Fibroblast of skin of abdomen (primary cell): ENCODE measurements at places on chromosomes 2 and 18.
A peak's percentile ranks its signal among the peaks of the same experiment; 100 is the strongest.

GRCh38 chr18:24138409-24138788 is 463 bp upstream of the CABYR start:
- DNase-seq = no peak

DNA sequence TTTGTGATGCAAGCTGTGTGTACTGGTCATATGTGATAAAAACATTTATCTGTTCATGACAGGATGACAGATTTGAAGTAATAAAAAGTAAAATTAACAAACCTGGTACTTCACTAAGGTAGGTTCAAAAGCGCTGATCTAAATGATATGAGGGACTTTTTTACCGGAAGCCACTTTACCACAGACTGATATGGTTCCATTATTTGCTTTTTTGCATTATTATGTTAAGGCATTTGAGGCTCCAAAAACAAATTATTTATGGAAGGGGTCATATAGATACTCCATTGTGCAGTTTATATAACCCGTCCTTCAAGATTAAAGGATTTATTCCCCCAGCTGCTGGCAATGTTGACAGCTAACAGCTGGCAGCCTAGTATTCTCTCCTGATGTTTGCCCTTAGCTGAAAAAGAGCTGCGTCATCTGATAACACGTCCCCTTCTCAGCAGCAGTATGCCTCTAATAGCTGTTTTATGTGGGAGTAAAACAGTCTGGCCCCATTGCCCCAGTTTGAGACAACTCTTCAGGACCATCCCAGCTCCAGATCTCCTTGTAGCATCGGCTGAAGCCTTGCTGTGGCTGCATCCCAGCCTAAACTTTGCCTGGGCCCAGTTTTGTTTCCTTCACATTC is 84.8 kb upstream of the XIRP2 start:
- no peak for DNase-seq

DNA sequence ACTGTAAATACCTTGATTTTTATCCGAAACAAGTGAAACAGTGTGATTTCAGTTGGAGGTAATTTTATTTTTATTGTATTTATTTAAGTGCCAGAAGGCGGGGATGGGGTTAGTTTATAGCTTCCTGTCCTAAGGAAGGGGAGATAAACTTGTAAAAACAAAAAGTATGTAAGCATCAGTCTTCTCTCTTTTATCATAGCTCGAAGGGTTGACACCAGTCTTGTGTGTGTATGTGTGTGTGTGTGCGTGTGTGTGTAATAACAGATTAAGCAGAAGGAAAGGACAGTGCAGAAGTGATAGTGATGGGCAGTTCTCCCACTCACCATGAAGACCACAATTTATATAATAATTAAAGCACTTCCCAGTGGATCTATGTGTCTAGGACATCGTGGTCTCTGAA is 793.3 kb downstream of the PLCL1 start:
- no peak for DNase-seq

- DNase-seq = peak; percentile 28
Observed at GRCh38 chr18:32919799-32920198, 147.0 kb upstream of the KLHL14 start.

DNA sequence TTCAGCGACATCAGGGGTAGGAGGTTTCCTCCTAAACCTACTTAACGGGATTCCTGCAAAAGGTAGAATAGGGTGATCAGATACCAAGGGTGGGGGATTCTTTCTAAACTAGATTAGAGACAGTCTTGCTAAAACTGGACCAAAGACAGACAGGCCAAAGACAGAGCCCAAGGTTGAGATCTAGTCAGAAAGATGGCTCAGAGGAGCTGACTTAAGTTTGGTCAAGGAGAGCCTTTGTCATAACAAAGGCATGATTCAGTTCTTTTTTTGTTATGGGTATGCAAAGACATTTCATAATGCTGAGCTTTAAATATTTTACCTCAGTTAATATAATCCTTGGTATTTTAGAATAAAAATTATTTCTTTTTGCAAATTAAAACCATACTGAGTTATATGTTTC is 17.8 kb upstream of the GPR75 start:
- DNase-seq = peak; percentile 16

- no peak for DNase-seq
Observed at GRCh38 chr2:238509903-238510302, 83.2 kb downstream of the ASB1 start.

DNA sequence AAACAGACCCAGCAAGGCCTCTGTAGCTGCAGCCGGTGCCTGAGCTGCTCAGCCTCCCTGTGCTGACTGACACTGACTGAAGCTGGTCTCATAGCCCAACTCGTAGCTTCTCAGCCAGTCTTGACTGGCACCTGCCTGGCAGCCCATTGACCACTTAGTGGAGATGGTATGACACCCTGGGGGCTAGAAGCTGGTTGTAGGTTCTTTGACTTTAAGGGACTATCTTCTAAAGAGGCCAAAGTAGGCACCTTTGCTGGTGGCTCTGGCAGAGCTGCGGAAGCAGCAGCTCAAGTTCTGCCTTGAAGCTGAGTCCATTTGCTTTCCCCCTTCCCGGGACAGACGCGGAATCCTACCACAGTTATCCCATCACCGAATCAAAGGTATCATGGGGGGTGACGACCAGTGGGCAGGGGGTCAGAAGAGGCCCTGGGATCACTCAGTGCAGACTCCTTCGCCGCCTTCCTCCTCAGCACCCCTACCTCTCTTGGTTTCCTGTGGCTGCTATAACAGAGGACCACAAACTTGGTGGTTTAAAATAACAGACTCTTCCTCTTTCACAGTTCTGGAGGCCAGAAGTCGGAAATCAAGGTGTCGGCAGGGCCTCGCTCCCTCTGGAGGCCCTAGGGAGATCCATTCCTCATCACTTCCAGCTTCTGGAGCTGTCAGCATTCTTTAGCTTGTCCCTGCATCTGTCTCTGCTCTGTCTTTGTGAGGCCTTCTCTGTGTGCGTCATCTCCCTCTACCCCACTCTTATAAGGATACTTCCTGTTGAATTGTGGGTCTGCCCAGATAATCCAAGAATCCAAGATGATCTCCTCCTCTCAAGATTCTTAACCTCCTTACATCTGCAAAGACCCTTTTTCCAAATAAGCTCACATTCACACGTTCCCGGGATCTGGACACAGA is 13.7 kb upstream of the FOSL2 start:
- DNase-seq = peak; percentile 40

- DNase-seq = no peak
Observed at GRCh38 chr18:7898181-7898580, 331.1 kb downstream of the PTPRM start.

GRCh38 chr2:54909001-54909400 is 141.2 kb downstream of the RTN4 start:
- DNase-seq = peak; percentile 63

GRCh38 chr2:2879781-2880180 is 497.8 kb downstream of the EIPR1 start:
- DNase-seq = no peak

DNA sequence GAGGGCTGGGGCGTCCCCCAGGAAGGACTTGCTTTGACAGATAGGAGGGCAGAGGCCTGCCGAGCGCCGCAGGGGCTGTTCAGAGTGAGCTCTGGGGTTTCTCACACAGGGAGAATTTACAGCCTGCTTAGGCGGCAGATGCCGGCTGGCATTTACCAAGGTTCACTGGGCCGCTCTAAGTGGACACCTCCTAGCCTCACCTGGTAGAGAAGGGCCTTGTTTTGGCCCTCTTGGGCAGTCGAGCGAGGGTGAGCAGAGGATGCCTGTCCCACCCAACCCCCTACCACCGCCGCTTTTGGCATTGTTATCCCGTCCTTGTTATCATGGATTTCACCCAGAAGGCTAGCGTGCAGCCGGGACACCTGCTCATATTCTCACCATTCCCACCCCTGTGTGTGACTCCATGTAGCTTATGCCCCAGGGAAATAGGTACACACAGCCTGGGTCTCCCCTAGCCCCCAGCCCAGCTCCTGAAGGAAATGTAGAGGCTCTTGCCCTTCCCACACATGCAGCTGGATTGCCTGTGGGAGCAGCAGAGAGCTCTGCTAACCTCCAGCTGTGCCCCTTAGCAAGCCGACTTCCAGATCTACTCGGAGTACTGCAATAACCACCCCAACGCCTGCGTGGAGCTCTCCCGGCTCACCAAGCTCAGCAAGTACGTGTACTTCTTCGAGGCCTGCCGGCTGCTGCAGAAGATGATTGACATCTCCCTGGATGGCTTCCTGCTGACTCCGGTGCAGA is 52.4 kb downstream of the FAM168B start:
- no peak for DNase-seq

- DNase-seq = no peak
Observed at GRCh38 chr2:217414429-217414828, 554.6 kb upstream of the TNP1 start.
